ENCODE measurements at places on chromosomes 3 and 15. TPM values are rescaled to one million over a fixed set of nuclear protein-coding genes. Genes with fewer than 3 reads are reported as not detected.

RETNLB gene
- not detected for total RNA-seq

SAMMSON gene
- 0.21 TPM for total RNA-seq

CILP gene
- 49.3 TPM for total RNA-seq

ISL2 gene
- total RNA-seq, result 1.5 TPM

WDR49 gene
- total RNA-seq, result 17.1 TPM

SUCLG2 gene
- total RNA-seq, result 72.8 TPM

TNIK gene
- total RNA-seq, result 26.6 TPM

P2RY14 gene
- total RNA-seq, result 2.6 TPM

PSMD6 gene
- total RNA-seq, result 60.9 TPM

WHAMM gene
- total RNA-seq, result 5.2 TPM

NOX5 gene
- 0.16 TPM for total RNA-seq

ITIH1 gene
- not detected for total RNA-seq

SAXO2 gene
- 4.7 TPM for total RNA-seq

POC1A gene
- 4.2 TPM for total RNA-seq

VGLL3 gene
- total RNA-seq, result 36.2 TPM

CPN2 gene
- not detected for total RNA-seq

ZCWPW2 gene
- 4.6 TPM for total RNA-seq

SCAP gene
- 44.5 TPM for total RNA-seq

RPS27L gene
- total RNA-seq, result 48.1 TPM

HTR3C gene
- not detected for total RNA-seq

LYZL4 gene
- not detected for total RNA-seq

IMPG2 gene
- total RNA-seq, result 2.3 TPM

ISLR gene
- total RNA-seq, result 110 TPM

LRRC31 gene
- total RNA-seq, result not detected

AKAP13 gene
- total RNA-seq, result 206 TPM

RARB gene
- 70.7 TPM for total RNA-seq

ALDH1L1 gene
- total RNA-seq, result 11.5 TPM

PLSCR4 gene
- 94.3 TPM for total RNA-seq

PPP1R14D gene
- total RNA-seq, result not detected

TKT gene
- 66.5 TPM for total RNA-seq

TWF2 gene
- total RNA-seq, result 36.7 TPM

CDCP1 gene
- total RNA-seq, result 2.9 TPM

MCTP2 gene
- total RNA-seq, result 37.3 TPM

STRA6 gene
- total RNA-seq, result 21.9 TPM

IL20RB gene
- total RNA-seq, result 0.42 TPM

HDGFL3 gene
- total RNA-seq, result 42.9 TPM

LNP1 gene
- 12.3 TPM for total RNA-seq

TEX55 gene
- not detected for total RNA-seq

TUBGCP4 gene
- 14.3 TPM for total RNA-seq

CD96 gene
- 7.6 TPM for total RNA-seq
